ENCODE measurements at places on chromosomes 11 and 22.
A peak's percentile ranks its signal among the peaks of the same experiment; 100 is the strongest.

DNA sequence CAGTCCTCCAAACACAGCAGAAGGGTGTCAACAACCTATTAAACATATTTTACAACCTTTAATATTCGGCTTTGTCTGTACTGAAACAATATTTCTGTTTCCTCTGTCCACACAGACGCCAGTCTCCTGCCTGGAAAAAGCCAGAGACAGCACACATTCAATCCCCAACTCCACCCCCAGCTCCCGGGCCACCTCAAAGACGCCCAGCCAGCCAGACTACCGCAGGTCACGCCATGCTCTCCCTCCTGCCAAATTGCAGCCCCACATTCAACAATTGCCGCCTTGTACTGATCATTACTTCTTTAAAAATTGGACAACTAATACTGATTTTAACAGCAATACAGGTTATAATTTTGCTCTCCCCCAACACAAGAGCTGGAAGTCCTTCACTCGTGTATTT lies 1.2 kb downstream of the SERGEF start:
- H3K4me1 ChIP-seq: peaks cover 5% of the 10 kb centered on the region
- H3K36me3 ChIP-seq: 0 out of 2 replicates have a peak, but pooled peaks cover under 1% of the 10 kb centered on the region
- H3K27me3 ChIP-seq: peaks cover 12% of the 10 kb centered on the region
- H3K4me3 ChIP-seq: peak overlapping the region; percentile 85

DNA sequence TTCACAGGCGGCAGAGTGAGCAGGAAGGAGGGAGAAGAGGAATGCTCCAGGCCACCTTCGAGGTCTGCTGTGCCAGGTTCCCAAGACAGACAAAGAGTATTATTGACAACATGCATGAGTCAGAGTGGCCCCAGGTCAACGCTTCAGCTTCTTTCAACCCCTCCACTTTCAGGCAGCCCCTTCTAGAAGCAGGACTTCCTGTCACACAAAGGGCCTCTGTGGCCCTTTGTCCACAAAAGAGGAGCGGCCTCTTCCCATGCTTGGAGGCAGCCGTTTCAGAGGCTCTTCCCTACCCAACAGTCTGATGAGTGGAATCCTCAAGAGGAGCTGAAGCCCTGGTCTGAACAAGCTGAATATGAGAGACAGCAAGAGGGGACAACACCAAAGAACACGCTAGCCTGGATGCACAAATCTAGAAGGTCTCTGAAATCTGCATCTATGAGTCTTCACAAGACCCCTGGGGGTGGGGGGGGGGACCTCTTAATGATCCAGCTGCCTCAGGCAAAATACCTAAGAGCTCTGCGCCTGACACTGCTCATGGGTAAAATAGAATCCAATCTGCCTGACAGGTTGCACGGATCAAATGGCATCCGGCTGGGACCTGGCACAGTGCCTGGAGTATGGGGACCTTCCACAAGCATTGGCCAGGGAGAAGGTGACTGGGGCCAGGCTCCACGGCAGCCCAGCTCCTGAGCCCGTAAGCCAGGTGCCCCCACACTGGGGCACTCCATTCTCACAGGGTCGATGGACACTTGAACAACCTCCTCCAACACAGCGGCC lies 67.5 kb downstream of the PACSIN2 start:
- H3K36me3 ChIP-seq: no peaks in the 10 kb centered on the region
- H3K4me3 ChIP-seq: no peak overlapping the region
- no peak overlapping the region for H3K27ac ChIP-seq

DNA sequence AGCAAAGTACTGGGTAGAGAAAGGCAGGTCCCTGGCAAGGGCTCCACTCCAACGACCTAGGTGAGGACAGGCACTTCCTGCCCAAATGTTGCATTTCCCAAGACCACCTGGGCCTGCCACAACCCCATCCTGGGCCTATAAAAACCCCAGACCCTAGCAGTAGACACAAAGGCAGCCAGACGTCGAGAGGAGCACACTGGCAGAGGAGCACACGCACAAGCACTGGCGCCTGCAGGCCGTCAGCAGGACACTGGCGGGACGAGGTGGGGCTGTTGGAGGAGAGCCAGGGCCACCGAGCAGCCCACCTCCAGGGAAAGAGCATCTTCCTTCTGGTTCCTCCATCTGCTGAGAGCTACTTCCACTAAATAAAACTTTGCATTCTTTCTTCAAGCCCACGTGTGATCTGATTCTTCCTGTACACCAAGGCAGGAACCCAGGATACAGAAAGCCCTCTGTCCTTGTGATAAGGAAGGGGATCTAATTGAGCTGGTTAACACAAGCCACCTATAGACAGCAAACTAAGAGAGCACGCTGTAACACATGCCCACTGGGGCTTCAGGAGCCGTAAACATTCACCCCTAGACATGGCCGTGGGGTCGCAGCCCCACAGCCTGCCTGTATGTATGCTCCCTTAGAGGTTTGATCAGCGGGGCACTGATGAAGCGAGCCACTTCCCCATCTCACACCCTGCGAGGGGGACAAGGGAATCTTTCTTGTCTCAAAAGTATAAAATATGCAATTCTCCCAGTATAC lies 89.7 kb upstream of the MTMR2 start:
- H3K27ac ChIP-seq: no peak overlapping the region
- no peak overlapping the region for H3K4me3 ChIP-seq

GRCh38 chr11:18987454-18988231 lies 48.4 kb upstream of the MRGPRX1 start:
- H3K36me3 ChIP-seq: no peaks in the 10 kb centered on the region
- H3K4me3 ChIP-seq: no peak overlapping the region
- peaks cover 4% of the 10 kb centered on the region for H3K4me1 ChIP-seq
- H3K27me3 ChIP-seq: no peaks in the 10 kb centered on the region
- DNase-seq: no peak

DNA sequence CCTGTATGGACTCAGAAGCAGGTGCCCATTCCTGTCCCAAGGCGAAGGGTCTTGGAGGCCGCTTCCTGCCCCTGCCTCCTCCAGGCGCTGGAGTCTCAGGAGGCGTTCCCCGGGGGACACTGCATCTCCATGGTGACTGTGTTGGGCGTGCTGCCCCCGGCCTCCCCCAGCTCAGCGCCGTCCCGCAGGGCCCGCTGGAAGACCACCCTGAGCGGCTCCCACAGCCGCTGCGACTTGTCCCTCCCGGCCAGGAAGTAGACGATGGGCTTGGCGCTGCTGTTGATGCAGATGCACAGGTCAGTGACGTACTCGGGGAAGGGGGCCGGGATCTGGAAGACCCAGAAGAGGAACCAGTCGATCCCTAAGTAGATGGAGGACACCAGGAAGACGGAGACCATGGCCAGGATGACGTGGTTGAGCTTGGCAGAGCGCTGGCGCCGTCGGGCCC lies 7.8 kb downstream of the MRGPRF start:
- H3K4me1 ChIP-seq: peaks cover 3% of the 10 kb centered on the region
- H3K27ac ChIP-seq: no peak overlapping the region
- no peak for DNase-seq
- H3K27me3 ChIP-seq: no peaks in the 10 kb centered on the region

- H3K36me3 ChIP-seq: no peaks in the 10 kb centered on the region
- peaks cover 38% of the 10 kb centered on the region for H3K27me3 ChIP-seq
- DNase-seq: peak; percentile 59
- peak overlapping the region; percentile 47 for H3K4me3 ChIP-seq
- peaks cover 16% of the 10 kb centered on the region for H3K4me1 ChIP-seq
Observed at GRCh38 chr22:32202539-32203180, 2.2 kb downstream of the RFPL2 start.

DNA sequence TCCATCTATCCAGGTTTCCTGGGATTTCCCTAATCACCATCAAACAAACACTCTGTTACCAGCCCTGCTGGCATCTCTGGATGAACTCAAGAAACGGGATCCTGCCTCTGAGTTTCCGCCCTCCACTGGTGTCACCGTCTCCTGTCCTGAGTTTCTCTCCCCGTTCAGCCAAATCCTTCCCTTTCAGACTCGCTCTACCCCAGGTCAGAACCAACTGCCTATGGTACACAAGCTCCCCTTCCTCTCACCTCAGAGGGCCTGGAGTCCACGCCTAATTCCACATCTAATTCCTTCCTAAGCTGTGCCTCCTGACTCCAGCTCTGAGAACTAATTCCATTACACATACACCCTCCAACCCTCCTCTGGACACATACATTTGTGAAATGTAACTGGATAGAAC lies 96.1 kb downstream of the SHANK2 start:
- H3K27ac ChIP-seq: no peak overlapping the region
- no peaks in the 10 kb centered on the region for H3K4me1 ChIP-seq
- no peak overlapping the region for H3K4me3 ChIP-seq
- DNase-seq: no peak

- H3K4me1 ChIP-seq: no peaks in the 10 kb centered on the region
- no peaks in the 10 kb centered on the region for H3K36me3 ChIP-seq
- H3K4me3 ChIP-seq: no peak overlapping the region
- no peak for DNase-seq
- H3K27me3 ChIP-seq: no peaks in the 10 kb centered on the region
- H3K27ac ChIP-seq: no peak overlapping the region
Observed at GRCh38 chr11:230431-230830, 5.7 kb downstream of the SIRT3 start.

GRCh38 chr11:100914415-100915110 lies 215.1 kb downstream of the PGR start:
- no peak for DNase-seq
- H3K4me3 ChIP-seq: no peak overlapping the region
- H3K36me3 ChIP-seq: no peaks in the 10 kb centered on the region
- H3K27me3 ChIP-seq: no peaks in the 10 kb centered on the region

DNA sequence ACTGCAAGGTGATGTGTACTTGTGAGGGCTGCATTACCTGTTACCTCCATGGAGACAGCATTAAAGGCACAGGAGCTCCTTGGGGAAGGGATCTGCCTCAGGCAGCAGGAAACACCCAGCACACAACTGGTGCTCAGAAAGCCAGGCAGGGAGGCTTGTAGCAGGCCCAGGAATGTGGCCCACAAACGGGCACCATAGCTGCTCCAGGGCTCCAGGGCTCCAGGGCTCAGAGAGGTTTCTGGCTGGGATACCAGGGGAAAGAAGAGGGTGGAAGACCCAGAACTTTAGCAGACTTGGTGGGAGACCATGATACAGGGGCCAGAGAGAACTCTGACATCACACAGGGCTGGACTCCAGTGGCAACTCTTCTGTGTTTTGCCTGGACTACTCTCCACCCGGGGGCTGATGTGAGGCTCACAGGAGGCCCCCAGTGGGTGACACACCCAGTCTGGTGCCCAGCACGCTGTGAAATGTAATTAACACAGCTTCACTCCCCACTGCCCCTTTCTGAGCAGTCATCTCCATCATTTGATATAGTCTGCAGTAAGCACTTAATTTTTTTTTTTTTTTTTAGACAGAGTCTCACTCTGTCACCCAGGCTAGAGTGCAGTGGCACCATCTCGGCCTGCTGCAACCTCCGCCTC lies 14.7 kb upstream of the SULT4A1 start:
- H3K27ac ChIP-seq: no peak overlapping the region
- no peaks in the 10 kb centered on the region for H3K4me1 ChIP-seq
- no peaks in the 10 kb centered on the region for H3K36me3 ChIP-seq
- H3K27me3 ChIP-seq: no peaks in the 10 kb centered on the region
- no peak overlapping the region for H3K4me3 ChIP-seq

- no peak for DNase-seq
- H3K4me1 ChIP-seq: peaks cover 4% of the 10 kb centered on the region
- no peak overlapping the region for H3K4me3 ChIP-seq
- H3K27me3 ChIP-seq: no peaks in the 10 kb centered on the region
Observed at GRCh38 chr11:43639920-43640319, 40.6 kb upstream of the HSD17B12 start.

GRCh38 chr11:35352077-35352888 lies 67.1 kb downstream of the SLC1A2 start:
- no peak for DNase-seq
- H3K36me3 ChIP-seq: no peaks in the 10 kb centered on the region
- H3K27me3 ChIP-seq: peaks cover 3% of the 10 kb centered on the region
- no peaks in the 10 kb centered on the region for H3K4me1 ChIP-seq

DNA sequence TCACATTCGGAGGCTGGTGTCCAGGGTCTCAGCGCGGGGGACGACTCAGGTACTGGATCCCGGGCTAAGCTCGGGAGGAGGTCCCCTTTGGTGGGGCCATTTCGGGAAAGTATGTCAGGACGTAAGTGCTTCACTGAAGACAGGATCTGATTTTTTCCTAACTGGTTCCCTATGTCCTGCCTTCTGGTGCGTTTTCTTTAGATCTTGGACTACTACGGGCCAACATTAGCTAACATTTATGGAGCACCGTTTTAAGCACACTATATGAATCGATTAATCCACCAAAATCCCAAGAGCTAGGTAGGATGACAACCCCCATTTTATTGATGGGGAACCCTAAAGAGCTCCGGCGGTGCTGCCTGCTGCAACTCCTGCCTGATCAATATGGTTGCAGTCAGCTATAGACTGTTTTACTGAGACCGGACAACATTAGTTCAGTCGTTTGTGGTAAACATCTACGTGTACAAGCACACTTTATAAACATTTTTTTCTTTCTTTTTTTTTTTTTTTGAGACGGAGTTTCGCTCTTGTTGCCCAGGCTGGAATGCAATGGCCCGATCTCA lies 17.0 kb upstream of the WDR74 start:
- H3K4me1 ChIP-seq: peaks cover 4% of the 10 kb centered on the region
- peak overlapping the region; percentile 96 for H3K27ac ChIP-seq
- H3K36me3 ChIP-seq: peaks cover 57% of the 10 kb centered on the region
- peak overlapping the region; percentile 74 for H3K4me3 ChIP-seq
- DNase-seq: no peak
- no peaks in the 10 kb centered on the region for H3K27me3 ChIP-seq

- H3K27me3 ChIP-seq: no peaks in the 10 kb centered on the region
- no peak for DNase-seq
- no peak overlapping the region for H3K4me3 ChIP-seq
- H3K27ac ChIP-seq: no peak overlapping the region
Observed at GRCh38 chr11:6598555-6598954, 4.9 kb downstream of the RRP8 start.

DNA sequence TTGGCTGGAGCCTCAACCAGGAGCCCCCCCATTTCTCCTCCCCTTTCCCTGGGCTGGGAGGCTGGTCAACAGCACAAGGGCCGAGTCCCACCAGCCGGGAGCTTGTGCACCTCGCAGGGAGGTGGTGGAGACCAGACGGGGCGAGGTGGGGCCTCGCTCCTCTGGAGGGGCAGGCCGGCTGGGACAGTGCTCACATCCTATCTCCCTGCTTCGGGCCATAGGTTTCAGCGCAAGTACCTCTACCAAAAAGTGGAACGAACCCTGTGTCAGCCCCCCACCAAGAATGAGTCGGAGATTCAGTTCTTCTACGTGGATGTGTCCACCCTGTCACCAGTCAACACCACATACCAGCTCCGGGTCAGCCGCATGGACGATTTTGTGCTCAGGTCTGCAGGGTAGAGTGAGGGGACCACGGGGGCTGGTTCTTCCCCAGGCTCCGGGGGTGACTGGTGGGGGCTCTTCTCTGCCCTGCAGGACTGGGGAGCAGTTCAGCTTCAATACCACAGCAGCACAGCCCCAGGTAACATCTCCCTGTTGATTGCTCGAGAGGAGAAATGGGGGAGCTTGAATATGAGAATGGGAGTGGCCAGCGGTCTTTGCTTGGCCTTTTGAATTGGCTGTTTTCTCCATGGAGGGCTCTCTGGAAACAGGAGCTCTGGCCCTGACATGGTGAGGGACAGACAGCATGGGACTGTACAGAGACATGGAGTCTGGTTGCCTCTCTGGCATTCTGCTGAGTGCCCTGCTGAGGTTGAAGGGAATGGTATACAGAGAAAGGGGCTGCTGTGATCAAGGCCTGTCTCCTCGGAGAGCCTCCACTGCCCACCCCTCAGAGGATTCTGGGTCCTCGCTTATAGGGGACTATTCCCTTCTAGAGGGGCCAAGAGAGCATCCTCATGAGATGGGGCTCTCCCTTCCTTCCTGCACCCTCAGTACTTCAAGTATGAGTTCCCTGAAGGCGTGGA lies 3.3 kb downstream of the SIDT2 start:
- no peak for DNase-seq
- H3K36me3 ChIP-seq: peaks cover 4% of the 10 kb centered on the region
- no peak overlapping the region for H3K27ac ChIP-seq
- no peak overlapping the region for H3K4me3 ChIP-seq
- no peaks in the 10 kb centered on the region for H3K27me3 ChIP-seq

- H3K4me1 ChIP-seq: peaks cover 6% of the 10 kb centered on the region
- H3K36me3 ChIP-seq: no peaks in the 10 kb centered on the region
- H3K27me3 ChIP-seq: no peaks in the 10 kb centered on the region
- no peak for DNase-seq
- no peak overlapping the region for H3K27ac ChIP-seq
Observed at GRCh38 chr22:28952857-28953256, 69.5 kb downstream of the ZNRF3 start.

Measured in H1 (cell line).